Activated CD4-positive, alpha-beta T cell treated with anti-CD3 and anti-CD28 coated beads for 36 hours (primary cell): ENCODE measurements at places on chromosomes 6 and 20. TPM values are rescaled to one million over a fixed set of nuclear protein-coding genes. Genes with fewer than 3 reads are reported as not detected.

DNA sequence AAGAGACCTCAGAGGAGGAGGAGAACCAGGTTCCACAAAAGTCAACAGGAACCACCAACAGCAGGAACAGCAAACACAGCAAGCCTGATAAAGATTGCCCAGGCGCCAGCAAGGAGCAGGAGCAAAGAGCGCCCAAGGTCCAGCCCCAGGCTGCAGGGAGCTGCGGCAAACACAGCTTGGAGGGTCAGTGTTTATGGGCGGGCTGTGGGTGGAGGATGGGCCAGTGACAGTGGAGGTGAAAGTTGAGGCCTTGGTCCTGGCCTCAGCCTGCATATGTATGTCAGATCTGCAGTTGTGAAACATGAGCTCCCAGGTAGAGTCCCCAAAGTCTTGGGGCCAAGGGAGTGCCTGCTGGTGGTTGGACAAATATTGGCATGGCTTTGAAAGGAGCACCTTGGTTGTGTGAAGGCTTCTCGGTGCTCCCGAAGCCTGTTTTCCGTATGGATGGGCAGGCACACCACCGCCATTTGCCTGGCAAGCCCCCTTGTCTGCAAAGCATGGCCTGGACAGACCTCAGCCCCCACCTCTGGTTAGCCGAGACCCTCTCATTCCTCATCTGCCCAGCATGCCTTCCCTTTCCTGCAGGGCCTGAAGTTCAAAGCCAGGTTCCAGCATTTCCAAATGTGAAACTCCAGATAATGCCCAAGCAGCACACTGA is 2.0 kb upstream of the CAPN11 start:
- DNase-seq, result no peak

GRCh38 chr6:95576218-95576997 is 927 bp upstream of the MANEA start:
- DNase-seq, result no peak

- DNase-seq, result peak; percentile 42
Measured at GRCh38 chr20:24991897-24992486, 559 bp downstream of the APMAP start.

- no peak for DNase-seq
Measured at GRCh38 chr6:55882718-55883569, 7.6 kb upstream of the BMP5 start.

DNA sequence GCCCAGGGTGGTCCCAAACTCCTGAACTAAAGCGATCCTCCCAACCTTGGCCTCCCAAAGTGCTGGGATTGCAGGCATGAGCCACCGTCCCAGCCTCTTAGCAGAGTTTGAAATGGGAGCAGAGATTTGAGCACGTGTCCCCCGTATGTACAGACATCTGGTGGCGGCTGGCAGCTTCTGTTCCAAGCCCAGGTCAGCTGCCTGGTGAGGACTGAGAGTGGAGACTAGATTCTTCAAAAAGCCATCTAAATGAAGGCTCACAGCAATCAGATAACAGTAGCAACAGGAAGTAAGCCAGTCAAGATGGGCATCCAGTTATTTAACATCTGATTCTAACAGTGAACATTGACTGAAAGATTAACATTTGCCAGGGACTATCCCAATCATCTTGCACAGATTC is 128.1 kb upstream of the AKAP12 start:
- DNase-seq, result no peak

GRCh38 chr6:124487623-124488431 is 474.4 kb upstream of the RNF217 start:
- no peak for DNase-seq

DNA sequence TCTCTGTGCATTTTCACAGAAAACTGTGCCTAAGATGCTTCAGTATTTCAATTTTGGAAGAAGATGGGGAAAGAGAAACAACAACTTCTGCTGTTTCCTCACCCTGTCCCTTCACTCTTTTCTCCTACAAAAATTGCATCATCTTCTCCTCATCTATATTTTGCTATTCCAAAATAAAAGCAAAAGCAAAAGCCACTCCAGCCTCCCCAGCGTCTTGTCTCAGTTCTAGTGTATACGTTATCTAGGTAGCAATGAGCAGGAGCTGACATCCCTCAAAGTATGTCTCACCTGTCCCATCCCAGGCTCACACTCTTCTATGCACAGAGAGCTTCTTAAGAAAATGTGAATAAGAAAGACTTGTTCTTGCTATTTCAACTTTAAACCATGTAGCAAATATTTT is 163.8 kb upstream of the TAB2 start:
- DNase-seq, result no peak

GRCh38 chr6:38476888-38477287 is 162.8 kb downstream of the BTBD9 start:
- no peak for DNase-seq

- no peak for DNase-seq
Measured at GRCh38 chr6:40695114-40695513, 108.0 kb upstream of the LRFN2 start.

BTN1A1 gene
- total RNA-seq, result not detected

HLA-DQB1 gene
- total RNA-seq, result 2.3 TPM
